Activated CD8-positive, alpha-beta memory T cell treated with anti-CD3 and anti-CD28 coated beads for 36 hours (primary cell): ENCODE measurements at places on chromosomes 16 and 17. TPM values are rescaled to one million over a fixed set of nuclear protein-coding genes. Genes with fewer than 3 reads are reported as not detected.

TBC1D3E gene
- not detected for total RNA-seq

CEMP1 gene
- total RNA-seq = not detected

TPPP3 gene
- total RNA-seq = not detected

CDH5 gene
- not detected for total RNA-seq

P4HB gene
- total RNA-seq = 503 TPM

BCAR1 gene
- total RNA-seq = 2.7 TPM

KRT9 gene
- total RNA-seq = not detected

CCDC200 gene
- total RNA-seq = 0.31 TPM

HOXB8 gene
- total RNA-seq = not detected

ERCC4 gene
- 16.6 TPM for total RNA-seq

PERCC1 gene
- 0.34 TPM for total RNA-seq

KRT16 gene
- not detected for total RNA-seq
